NK-92 treated with Interleukin-12 subunit alpha and Interleukin-12 subunit beta, amount 100 ng/mL, for 24 hours (cell line): ENCODE measurements at places on chromosomes 11 and 22.

GRCh38 chr11:103668859-103669258 is 367.6 kb upstream of the DDI1 start:
- DNase-seq, result no peak

- no peak for DNase-seq
Observed at GRCh38 chr11:78420796-78421209, 3.2 kb upstream of the GAB2 start.

GRCh38 chr11:76314741-76315090 is 66.2 kb downstream of the THAP12 start:
- DNase-seq, result no peak

DNA sequence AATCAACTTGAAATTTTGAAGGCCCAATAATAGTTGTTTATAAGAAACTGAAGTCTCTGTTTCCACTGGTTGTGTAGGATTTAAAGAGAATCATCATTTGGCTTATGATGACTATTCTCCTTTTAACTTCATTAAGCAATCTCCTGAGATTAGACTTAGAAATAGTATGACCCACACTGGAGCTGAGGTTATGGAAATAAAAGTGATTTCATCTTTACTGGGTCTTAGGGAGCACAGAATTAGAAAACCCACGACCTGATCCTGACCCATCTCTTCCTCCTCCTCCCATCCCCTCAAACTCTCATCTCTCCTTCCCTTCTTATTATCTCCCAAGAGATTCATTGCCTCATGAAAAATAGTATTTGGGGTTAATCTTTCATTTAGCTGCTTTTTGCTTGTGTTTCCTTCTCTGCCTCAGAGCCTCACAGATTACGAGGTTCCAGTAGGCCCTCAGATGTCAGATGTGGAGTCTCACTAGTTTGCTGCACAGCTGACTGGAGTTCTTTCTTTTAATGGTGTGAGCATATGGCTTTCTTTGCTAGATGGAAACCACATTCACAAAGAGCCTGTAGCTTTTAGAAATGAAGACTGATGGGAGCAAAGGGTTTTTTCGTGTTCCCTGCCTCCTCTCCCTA is 85.0 kb downstream of the ALX4 start:
- DNase-seq, result no peak

DNA sequence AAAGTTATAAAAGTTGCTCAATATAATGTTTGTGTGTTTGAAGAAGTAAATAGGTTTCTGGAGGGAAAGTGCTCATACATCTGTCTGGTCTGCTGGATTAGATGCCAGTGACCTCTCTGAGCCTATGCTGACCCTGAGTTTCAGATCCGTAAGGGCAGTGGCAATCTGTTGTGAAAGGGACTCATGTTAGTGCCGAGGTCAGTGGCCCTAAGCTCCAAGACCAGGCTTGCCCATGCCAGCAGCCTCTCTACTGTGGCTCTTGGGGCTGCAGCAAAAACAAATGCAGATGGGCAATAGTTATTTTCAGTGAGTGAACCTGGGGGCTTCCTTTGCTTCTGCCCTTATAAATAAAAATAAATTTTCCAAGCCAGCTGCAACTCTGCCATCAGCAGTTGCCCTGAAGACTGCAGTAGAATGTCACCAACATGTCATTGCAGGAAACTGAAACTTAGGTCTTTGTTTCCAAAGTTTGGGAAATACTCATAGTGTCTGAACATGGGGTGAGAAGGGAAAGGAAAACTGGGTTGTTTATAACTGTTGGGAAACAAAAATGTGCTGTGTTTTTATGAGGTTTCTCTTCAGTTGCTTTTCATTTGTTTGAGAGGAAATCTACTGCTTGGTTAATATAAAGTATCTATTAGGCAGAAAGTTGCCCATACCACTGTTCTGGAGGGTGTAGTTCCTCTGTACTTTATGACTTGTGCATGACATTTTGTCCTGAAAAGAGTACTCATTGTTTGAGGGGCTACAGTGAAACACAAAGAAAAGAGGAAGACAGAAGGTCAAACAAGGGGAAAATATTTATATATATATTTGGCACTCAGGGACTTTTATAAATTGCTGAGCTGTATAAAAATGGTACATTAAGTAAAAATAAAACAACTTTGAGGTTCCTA is 9.5 kb upstream of the MS4A4E start:
- no peak for DNase-seq

DNA sequence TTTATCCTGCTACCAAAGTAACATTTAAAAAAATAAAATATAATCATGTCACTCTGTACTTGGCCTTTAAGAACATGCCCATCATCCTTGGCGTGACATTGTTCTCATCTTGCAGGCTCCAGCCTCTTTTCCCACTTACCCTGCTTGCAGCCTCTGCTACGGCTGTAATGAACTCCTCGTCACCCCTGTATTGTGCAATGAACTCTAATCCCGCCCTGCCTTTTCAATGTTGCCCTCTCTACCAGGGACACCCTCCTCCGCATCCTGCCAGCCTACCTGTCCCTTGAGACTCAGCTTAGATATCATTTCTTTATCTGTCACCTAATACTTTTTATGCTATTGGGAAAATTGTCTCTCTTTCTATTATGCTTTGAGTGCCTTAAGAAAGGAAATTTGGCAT is 12.6 kb upstream of the MMP20 start:
- no peak for DNase-seq

DNA sequence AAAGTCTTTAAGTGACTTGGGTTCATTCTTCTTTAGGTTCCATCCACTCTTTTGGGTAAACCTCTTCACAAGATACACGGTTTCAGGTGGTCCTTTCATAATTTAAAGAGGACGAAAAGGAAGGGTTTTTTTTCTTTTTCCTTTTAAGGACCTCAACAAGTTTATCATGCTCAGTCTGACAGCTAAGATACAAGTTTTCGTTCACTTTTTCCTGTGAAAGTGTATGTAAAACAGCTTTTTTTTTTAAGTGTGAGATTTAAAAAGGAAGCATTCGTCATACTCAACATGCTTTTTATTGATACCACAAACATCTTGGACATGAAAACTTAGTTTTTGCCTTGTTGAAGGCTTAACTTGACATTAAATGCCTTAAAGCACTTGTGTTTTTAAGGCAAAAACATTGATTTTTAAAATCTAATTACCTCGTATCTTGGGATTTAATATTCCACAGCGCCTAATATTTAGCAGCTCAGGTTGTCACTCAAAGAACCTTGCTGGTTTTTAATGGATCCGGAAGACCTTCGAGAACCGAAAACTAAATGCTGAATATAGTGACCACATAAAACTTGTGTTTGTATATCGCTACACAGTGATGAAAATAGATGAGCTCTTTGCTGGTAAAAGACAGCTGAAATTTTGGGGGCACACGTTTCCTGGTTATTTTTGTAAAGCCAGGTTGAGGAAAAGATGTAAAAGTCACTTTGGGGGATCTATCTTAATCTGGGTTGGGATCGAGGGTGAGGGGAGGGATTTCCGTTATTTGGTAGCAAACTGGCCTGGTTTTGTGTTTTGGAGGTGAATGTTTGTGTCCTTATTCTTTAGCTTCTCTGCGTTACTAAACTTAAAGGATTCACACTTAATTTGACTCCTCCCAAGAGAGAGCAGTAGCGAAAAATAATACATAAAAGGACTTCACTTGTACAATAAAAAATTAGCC is 2.3 kb downstream of the PCF11 start:
- no peak for DNase-seq

DNA sequence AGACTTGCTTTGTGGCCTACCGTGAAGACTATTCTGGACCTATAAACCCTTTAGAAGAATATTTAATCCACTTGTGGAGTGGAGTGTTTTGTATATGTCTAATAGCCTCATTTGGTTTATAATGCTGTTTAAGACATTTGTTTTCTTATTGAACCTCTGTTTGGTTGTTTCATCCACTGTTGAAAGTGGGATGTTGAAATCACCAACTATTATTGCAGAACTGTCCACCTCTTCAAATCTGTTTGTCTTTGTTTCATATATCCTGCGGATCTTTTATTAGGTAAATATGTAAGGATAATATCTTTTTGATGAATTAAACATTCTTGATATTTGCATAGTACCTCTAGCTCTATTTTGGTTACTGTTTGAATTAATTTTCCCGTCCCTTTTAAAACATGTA is 49.1 kb downstream of the XKR3 start:
- DNase-seq, result no peak

GRCh38 chr11:118435290-118435892 is 901 bp upstream of the KMT2A start:
- peak; percentile 67 for DNase-seq

GRCh38 chr22:37166675-37167066 is 17.0 kb upstream of the IL2RB start:
- peak; percentile 68 for DNase-seq

DNA sequence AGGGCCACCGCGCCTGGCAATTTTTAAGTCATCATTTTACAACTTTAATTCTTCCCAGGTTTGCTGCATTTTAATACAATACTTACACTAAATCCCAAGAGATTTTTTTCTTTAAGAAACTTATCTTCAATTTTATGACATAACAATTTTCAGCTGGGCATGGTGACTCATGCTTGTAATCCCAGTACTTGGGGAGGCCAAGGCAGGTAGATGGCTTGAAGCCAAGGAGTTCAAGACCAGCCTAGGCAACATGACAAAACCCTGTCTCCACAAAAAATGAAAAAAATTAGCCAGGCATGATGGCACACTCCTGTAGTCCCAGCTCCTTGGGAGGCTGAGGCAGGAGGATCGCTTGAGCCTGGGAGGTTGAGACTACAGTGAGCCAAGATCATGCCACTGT is 38.8 kb downstream of the CLDN25 start:
- DNase-seq, result no peak

DNA sequence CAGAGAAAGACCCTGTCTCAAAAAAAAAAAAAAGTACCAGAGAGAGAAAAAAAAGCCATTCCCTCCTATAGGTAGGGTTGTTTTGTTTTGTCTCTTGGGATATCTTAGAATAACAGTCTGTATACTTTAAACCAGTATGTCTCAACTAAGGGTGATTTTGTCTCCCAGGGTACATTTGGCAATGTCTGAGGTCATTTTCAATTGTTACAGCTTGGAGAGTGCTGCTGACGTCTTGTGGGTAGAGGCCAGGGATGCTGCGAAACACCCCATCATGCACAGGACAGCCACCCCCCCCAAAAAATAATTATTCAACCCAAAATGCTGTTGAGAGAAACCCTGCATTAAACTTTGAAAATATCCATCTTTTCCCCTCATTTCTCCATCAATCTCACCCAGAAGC is 56.1 kb upstream of the CRTAM start:
- DNase-seq, result no peak

DNA sequence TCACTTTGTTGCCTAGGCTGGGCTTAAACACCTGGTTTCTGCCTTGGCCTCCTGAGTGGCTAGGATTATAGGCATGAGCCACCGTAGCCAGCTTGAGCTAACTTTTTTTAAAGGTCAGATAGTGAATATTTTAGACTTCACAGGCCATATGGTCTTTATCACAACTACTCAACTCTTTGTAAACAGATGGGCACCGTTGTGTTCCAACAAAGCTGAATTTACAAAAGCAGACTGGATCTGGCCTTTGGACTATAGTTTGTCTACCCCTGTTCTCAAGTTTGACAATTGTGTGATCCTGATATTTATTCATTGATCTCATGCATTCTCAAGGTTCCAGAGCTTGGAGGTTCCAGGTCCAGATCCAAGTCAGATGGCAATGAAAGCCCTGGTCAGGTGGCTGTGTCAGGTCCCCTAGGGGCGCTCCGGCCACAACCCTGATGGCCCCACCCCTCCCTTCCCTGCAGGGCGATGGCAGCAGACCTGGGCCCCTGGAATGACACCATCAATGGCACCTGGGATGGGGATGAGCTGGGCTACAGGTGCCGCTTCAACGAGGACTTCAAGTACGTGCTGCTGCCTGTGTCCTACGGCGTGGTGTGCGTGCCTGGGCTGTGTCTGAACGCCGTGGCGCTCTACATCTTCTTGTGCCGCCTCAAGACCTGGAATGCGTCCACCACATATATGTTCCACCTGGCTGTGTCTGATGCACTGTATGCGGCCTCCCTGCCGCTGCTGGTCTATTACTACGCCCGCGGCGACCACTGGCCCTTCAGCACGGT is 15.8 kb downstream of the P2RY2 start:
- no peak for DNase-seq

DNA sequence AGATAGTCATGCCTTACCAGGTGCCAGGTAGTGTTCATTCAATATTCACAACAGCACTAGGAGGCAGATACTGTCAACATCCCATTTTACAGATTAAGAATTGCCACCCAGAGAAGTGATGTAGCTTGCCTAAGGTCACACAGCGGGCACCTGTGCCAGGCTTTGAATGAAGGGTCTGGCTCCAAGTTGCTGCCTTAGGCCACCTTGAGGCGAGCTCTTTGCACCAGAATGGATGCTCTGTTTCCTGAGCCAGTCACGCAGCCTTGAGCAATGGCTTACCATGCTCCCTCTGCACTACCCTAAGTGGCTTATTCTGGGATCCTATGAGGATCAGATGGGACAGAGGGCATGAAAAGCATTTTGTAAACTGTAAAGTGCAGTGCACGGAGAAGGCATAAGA is 25.1 kb upstream of the TIMP3 start:
- DNase-seq, result no peak

DNA sequence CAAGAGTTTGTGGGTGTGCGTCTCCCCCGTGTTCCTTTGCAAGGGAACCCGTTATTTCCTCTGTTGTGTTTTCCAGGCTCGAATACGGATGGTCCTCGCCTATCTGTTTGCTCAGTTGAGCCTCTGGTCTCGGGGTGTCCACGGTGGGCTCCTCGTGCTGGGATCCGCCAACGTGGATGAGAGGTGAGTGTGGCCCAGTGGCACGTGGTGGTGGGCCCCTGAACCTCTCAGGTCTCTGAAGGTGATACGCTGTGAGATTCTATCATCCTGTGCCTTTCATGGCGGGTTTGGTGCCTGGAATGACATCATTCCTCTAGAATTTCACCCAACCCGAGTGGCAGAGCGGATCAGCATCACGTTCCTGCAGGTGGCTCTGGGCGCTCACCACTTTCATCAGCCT is 32.5 kb downstream of the NADSYN1 start:
- DNase-seq, result no peak

DNA sequence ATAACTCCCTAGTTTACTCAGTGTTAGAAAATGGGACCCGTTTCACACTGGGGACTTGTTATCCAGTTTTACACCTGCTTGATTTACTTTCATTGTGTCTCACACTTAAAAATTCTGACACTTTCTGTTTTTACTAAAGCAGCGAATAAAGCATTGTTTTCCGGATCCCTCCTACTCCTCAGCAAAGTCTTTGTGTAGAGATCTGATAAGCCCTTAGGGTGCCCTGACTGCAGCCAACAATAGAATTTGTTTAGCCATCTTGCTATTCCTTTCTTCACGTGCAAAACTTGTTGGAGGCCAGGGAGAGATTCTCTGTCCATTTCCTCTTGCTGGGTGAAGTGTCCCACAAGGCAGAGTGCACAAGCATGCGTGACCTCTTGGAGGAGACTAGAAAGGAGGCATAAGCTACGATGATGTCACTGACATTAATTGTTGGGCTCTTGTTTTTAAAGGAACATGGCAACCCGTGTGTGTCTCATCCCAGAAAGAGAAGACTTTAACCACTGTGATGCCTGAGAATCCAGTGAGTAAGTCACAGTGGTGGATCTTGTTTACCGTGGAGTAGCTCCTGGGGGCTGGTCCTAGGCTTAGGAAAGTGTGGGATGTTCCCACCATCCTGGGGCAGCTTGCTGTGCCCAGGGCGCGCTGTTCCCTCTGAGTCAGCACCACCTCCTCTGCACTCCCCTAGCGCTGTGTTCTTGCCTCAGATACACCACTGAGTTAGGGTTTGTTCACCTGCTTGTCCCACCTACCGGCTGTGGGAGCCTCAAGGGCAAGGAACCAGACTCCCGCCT is 27.7 kb downstream of the MICAL2 start:
- DNase-seq, result no peak
